GM12891 (cell line): ENCODE measurements at places on chromosomes 7 and 10.

DNA sequence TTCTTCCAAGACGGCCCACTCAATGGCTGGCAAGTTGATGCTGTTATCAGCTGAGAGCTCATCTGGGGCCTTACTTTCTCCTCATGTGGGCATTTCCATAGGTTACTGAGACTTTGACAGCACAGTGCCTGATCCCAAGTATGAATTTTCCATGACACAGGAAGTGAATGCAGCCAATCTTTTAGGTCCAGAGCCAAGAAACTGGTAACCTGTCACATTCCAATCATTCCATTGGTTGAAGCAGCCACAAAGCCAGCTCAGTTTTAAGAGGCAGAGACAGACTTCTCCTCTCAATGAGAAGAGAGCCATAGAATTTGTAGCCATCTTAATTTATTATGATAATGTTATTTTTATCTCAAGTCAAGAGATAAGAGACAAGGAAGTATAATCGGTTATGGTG lies 775.5 kb downstream of the CNTNAP2 start:
- DNase-seq, result no peak

DNA sequence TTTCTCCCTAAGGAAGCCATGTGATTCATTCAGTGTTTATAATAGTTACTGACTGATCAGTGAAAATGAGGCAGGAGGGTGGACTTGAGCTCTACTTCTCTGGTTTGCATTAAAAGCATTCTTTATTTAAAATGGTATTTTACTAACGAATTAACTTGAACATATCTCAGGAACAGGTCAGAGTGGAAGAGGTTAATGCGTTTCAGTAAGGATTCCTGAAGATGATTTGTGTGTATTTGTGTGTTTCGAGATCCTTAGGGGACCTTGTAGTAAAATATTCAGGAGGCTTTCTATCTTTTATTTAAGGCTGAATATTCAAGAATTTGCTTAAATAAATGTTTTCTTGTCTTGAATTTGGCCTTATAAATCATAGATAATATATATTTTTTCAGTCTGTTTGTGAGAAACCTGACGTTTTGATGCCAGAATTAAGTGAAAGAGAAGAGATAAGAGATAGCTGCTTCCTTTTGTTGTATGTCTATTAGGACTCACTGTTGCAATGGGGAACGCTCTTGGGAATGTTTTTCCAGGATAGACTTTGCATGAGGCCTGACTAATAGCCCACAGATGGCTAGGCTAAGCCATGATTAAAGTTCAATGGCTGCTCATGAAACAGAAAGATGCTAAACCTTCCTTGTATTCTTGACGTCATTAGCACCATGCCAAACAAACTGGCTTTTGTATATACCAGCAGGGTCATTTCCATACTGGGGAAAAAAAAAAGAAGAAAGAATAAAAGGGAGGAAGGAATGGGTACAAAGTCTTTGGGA lies 93.8 kb upstream of the MTPN start:
- no peak for DNase-seq

- DNase-seq, result no peak
Measured at GRCh38 chr7:89989454-89989853, 164.8 kb upstream of the STEAP1 start.

DNA sequence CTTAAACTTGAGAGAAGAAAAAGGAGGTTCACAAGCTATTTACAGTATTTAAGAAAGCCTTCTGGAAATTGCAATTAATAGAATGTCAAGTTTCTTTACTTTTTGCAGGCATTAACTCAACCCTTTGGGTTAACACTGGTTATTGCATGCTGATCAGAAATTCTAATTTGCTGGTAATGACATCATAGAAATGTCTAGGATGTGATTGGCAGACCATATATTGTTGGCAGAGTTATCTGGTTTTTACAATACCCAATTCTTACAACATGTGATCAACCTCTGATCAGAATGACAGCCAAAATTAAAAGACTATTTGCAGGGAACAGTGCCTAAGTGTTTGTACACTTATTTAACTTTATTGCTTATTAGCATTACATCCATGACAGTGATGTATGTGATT lies 1.6 kb upstream of the CASD1 start:
- no peak for DNase-seq

DNA sequence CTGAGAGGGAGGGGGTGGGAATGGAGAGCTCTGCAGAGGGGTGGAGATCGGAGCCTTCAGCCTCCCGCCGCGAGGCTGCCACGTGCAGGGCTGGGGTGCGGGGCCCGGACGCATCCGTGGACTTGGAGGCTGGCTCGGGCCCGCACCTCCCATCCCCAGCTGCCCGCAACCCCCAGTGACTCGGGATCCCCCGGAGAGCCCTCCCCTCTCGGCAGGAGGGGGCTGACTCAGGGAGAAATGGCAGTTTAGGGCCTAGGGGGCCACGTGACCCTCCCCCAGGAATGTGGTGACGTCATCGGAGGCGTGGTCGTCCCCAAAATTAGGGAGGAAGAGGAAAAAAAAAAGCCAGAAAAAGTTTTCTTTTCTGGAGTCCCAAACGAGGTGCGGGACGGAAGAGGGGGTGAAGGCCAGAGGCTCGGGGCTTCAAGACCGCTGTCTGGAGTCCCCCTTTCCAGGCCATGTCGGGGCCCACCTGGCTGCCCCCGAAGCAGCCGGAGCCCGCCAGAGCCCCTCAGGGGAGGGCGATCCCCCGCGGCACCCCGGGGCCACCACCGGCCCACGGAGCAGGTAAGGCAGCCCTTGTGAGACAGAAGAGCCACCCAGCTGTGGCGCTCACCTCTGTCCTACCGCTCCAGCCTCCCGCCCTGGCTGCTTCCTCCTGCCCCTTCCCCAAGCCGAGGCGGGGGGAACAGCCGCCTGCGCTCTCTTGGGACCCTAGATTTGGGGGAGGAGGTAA lies at the start of gene TRIP6:
Gene TRIP6 (plus strand): TSS at position 348 of the 736 bp plus-strand sequence. CDS start 111 bp downstream, at position 459.
- peak; percentile 82 for DNase-seq

- DNase-seq, result no peak
Measured at GRCh38 chr7:25014756-25015155, 34.8 kb upstream of the OSBPL3 start.

- DNase-seq, result peak; percentile 25
Measured at GRCh38 chr10:52951824-52952223, 179.2 kb upstream of the MBL2 start.

DNA sequence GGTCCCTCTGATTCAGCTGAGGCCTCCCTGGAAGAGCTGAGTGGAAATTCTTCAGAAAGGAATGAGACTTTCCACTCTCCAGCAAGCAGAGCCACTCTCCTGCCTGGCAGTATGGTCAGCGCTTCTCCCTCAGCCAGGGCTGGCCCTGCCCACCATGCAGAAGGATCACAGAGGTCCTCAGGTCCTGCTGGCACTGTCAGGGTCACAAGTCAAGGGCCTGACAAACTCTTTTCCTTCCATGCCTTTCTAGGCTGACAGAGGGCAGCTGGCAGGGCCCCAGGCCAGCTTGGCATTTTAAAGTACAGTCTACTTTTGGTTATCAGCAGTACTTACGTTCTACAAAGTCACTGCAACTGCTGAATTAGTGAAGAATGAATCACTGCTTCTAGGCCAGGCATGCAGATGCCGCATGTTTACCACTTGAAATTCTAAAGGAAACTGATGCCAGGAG lies 119.3 kb upstream of the FRMD4A start:
- DNase-seq, result no peak
